Caco-2 (cell line): ENCODE measurements at places on chromosomes 2 and 18. TPM values are rescaled to one million over a fixed set of nuclear protein-coding genes. Genes with fewer than 3 reads are reported as not detected.

- no peak for DNase-seq
Measured at GRCh38 chr2:71474116-71474743, 20.9 kb downstream of the DYSF start.

- peak; percentile 70 for DNase-seq
Measured at GRCh38 chr2:208466151-208466919, 59.7 kb downstream of the PTH2R start.

- no peak for DNase-seq
Measured at GRCh38 chr2:207450186-207450585, 79.6 kb upstream of the CREB1 start.

GRCh38 chr2:37080689-37081088 lies 3.5 kb downstream of the HEATR5B start:
- no peak for DNase-seq

GRCh38 chr18:8397034-8397433 lies 212.2 kb upstream of the RAB12 start:
- DNase-seq, result no peak

COL4A4 gene
- 8.7 and 9.5 TPM in 2 replicates for total RNA-seq

UPP2 gene
- not detected in 2 replicates for total RNA-seq

BAZ2B gene
- 32.9 and 34.6 TPM in 2 replicates for total RNA-seq
